ENCODE measurements at places on chromosomes 1 and 21.

GRCh38 chr1:30684259-30684658 lies 39.1 kb downstream of the MATN1 start:
- DNase-seq: no peak

GRCh38 chr1:59731591-59731990 lies 83.2 kb upstream of the HOOK1 start:
- no peak for DNase-seq

DNA sequence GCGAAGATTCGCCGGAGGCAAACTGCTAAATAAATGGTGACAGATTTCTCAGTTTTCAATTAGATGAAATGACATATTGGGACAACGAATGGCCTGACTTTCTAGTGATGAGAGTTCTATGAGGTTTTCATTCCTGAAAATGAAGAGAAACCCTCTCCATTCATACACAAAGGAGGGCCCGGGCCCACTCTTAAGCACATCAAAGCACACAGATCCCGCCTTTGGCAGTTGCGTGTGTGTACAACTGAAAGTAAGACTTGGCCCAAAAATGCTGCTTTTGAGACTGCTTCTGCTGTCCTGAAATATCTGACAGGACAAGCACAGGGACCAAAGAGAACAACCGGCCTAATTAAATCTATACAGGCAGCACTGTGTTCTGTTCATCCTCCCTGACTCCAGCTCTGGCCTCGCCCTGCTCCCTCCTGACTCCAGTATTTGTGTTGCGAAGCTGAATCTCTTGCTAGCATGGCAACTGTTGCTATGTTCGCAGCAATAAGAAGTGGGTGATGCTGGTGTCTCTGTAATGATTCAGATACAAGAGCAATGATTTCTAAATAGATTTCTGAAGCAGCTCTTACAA lies 7.4 kb downstream of the LRRC53 start:
- no peak for DNase-seq

DNA sequence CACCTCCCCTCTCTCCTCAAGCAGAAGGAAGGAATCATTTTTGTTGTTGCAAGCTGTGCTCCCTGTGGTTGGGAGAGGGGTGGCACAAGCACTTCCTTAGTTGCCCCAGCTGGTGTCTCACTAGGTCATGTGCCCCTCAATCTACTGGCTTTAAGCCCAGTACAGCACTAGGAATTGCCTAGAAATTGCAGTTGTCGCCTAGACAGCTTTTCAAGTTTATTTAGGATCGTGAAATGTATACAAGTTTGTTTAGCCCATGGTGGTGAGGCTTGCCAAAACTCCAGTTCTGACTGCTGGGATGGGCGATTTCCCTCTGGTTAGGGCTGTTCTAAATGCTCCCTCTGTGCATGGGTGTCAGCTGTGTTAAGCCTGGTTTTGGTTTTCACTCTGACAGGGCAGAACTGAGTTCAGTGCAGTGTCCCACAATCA lies 126.8 kb upstream of the ZNF644 start:
- peak; percentile 35 for DNase-seq

DNA sequence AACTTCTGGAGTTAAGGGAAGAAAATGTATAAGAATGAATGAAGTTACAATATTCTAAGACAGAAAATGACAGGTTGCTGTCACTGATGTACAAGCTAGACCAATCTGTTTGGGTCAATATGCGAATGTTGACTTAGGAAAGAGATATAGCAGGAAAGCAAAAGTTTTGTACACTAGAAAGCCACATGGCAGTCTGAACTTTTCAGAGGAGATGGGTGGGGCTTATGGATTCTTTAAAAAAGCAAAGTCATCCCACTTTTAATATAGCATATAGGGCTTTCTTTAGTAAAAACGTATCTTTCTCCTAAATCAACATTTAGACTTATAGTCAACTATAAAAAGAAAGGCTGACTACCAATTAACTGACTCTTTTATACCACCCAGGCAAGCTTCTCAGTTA lies 381.2 kb downstream of the PTPRC start:
- no peak for DNase-seq

DNA sequence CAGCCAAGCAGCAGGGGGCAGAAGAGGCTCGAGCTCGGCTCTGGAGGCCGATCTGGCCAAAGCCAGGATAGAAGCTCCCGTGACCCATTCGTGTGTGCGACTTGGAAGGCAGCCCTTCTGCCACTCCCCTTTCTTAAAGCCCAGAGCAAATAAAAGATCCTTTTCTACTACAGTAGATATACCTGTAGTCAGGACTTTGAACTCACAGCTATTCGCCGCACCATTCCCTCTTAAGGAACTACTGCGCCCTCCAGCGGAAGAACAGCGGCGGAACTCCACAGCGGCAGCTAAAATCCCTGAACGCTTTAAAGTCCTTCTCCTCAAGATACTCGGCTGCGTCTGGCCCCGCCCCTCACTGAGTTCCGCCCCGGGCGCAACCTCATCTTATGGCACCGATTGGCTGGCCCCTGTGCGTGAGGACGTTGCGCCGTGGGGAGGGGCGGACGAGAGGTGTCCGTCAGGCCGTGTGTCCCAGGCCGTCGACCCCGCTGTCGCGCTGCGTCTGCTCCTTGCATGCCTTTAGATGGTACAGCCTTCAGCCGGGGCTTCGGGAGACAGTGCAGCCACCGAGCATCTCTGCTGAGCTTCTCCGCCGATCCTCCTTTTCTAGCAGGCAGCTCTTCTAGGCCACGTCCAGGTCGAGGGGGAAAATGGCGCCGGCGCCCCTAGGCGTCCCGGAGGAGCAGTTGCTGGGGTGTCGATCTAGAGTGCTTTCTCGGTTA lies at the start of gene LRIG2:
LRIG2 (plus strand) TSS at position 442 of the 722 bp plus-strand sequence; CDS start at position 651, 209 bp downstream.
- DNase-seq: peak; percentile 100

DNA sequence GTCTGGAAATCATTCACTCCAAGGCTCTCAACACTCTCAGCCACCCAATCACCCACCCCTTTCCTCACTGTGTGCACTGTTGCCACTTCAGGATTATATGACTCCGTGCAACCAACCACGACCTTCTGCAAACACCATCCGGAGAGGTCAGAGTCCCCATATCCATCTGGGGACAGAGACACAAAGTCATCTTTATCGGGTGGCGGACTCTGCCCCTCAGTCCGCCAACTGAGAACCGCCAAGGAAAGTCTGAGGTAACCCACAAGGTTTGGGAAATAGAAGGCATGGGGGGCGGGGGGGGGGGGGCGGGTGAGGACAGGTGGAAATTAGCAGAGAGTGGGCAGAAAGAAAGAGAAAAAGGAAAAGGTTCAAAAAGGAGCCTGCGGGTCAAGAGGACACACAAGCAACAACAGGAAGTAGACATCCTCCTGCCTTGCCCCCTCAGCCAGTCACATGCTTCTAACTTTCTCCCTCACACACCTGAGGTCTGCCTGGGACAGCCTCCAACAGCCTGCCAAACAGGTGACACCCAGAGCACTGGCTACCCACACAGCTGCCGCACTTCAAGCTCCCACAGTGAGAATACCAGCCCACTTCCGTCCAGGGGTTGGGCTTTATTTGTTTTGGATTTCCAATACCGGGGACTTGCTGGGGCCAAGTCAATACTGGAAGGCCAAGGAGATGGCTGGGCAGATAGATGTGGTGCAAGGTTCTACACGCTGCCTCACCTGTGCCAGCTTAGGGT lies 58.1 kb downstream of the SSBP3 start:
- DNase-seq: no peak

GRCh38 chr1:78141531-78142231 lies 95.9 kb downstream of the GIPC2 start:
- DNase-seq: no peak

DNA sequence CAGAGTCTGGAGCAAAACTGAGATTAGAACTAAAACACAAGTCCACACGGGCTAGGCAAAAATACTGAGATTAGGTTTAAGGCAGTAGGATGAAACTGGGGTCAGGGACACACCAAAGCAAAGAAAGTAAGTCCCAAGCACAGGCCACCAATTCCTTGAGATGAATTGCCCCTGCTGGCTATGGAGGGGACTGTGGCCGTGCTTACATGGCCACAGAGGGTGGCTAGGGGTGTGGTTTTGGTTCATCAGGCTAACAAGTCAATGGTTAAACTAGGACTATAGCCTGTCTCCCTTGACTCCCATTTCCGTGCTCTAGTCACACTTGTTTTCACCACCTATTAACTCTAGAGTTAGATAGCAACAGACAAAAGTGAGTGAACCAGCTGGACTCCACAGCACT lies 394.8 kb downstream of the PBX1 start:
- DNase-seq: no peak

DNA sequence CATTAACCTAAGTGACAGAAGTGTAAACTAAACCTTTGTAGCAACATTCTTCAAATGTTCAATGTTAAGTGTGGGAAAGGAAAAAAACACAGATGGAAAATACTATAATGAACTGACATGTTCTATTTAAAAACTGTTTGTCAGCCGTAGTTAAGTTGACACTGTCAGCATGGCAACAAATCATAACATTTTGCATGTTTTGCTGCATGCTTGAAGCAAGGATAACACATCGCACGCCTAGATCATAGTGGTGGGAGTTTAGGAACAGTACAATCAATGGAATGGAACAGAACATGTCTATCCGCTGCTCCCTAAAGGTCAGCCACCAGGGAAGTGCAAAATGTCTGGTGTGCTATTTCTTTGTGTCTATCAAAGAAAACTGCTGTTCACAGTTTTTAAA lies 62.5 kb upstream of the ESRRG start:
- no peak for DNase-seq

DNA sequence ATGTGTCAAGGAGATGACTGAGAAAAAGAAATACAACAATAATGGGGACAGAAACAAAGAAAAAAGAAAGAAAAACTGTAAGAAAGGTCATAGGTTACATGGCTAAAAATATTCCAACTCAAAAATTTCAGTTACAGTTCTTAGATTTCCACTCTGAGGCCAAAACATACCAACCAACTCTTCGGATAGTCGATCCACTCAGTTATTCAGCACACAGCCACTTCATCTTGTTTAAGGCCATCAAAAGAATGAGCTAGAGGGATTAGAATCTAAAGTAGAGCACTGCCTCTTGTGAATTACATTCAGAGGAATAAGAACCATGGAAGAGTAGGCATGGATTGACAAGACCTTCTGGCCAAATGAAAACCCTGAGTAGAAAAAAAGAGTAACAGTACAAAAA lies 277.0 kb downstream of the MRPL39 start:
- DNase-seq: no peak

DNA sequence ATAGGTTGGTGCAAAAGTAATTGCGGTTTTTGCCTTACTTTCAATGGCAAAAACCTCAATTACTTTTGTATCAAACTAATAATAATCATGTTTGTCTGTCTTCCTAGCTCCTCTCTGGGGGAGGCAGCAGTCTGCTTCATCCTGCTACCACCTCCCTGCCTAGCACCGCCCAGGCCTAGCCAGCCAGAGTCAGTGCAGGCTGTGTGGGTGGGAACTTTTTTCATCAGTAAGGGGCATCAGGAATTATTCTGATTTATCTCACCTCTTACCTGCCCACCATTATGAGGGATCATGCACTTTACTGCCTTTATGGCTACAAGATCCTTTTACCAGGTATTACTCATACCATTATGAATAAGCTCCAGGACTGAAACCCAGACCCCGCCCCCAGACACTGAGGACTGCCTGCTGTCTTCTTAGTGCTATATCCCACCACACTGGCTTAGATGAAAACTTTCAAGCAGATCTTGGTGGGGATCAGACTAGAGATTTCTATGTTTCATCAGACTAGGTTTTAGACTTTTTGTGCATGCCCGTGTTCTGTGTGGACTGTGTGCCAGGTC lies 116.4 kb downstream of the PBX1 start:
- no peak for DNase-seq

GRCh38 chr1:8031176-8031785 lies 5.2 kb upstream of the ERRFI1 start:
- no peak for DNase-seq

DNA sequence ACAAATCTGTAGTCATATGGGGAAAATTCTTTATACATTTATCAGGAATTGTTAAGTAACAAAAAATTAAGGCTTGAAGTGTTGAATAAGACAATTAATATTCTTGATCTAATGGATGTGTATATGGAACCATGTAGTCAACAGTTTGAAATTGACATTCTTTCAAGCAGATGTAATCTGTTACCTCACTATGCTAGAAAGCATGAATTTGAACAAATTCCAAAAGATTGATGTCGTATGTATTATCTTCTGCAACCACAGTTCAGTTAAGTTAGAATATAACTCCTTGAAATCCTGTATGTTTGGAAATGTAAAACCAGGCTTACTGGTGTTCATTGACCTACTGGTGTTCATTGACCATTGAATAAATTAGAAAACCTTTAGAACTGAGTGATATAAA lies 16.1 kb downstream of the CCDC18 start:
- DNase-seq: no peak

DNA sequence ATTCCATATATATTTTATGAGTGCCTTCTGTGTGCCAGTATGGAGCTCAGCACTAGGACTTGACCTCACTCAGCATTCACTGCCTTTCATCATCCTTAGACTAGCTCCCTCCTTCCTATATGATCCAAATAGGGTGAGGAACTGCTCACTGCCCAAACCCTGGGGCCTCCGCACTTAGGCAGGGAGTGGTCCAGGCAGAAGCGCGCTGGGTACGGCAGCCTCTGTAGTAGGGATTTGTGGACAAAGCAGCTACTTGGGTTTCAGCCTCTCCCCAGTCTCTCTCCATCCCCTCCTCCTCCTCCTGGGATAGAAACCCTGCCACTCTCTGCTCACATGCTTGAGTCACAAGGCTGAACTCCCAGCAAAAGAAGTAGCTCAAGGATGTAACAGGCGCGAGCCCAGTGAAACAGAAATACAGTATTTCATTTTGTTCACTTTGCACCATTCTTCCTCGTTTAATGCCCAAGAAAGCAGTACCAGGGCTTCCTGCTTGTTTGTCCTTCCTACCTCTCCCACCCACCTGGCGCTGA lies 32.9 kb downstream of the PLEKHA6 start:
- no peak for DNase-seq

GRCh38 chr1:8910331-8910730 lies 31.8 kb upstream of the ENO1 start:
- DNase-seq: peak; percentile 67

DNA sequence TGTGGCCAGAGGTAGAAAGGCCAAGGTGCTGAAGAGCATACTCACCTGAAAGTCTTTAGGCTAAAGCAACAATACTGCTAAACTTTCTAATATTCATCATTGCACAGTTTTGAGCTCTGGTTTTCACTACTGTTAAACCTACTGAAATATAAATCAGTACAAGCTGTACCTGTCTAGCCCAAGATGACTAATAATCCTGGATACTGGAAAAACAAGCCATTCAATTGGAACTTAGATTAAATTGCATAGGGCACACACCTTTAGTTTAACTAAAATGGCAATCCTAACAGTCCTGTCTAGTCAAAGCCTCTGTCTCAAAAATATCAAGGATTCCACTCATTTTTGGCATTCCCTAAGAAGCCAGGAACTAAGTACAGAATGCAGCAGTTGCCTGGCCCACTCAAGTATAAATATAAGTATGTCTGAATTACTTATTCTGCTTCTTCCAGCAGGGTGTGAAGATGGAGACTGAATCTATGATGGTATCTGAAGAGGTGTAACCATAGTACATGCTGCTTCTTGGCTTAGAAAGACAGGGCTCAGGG lies 3.1 kb downstream of the CHML start:
- no peak for DNase-seq
